ENCODE measurements at places on chromosomes 3 and 15. TPM values are rescaled to one million over a fixed set of nuclear protein-coding genes. Genes with fewer than 3 reads are reported as not detected.

DNA sequence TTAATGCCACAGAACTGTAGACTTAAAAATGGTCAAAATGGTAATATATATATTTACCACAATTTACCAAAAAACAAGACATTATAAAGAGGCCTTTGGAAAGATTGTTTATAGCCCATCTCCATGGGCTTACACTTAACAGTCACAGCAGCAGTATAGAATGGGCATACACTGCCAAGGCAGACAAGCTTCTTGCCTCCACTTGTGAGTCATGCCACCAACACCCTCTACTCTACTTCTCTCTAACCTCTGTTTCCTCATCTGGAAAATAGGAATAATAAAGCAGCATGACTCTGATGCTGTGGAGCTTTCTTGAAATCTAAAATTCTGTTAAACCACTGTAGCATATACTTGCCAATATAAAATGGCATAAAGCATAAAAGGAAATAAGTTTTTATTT lies 14.4 kb upstream of the GPR156 start:
- no peak overlapping the region for H3K4me3 ChIP-seq
- no peaks in the 10 kb centered on the region for H3K27me3 ChIP-seq
- no peaks in the 10 kb centered on the region for H3K4me1 ChIP-seq
- no peaks in the 10 kb centered on the region for H3K36me3 ChIP-seq
- H3K27ac ChIP-seq, result no peak overlapping the region

- no peak for DNase-seq
- H3K4me1 ChIP-seq, result peaks cover 44% of the 10 kb centered on the region
- H3K4me3 ChIP-seq, result peak overlapping the region; percentile 78
- peak overlapping the region; percentile 96 for H3K27ac ChIP-seq
Measured at GRCh38 chr3:135966271-135966961, 888 bp downstream of the PPP2R3A start.

DNA sequence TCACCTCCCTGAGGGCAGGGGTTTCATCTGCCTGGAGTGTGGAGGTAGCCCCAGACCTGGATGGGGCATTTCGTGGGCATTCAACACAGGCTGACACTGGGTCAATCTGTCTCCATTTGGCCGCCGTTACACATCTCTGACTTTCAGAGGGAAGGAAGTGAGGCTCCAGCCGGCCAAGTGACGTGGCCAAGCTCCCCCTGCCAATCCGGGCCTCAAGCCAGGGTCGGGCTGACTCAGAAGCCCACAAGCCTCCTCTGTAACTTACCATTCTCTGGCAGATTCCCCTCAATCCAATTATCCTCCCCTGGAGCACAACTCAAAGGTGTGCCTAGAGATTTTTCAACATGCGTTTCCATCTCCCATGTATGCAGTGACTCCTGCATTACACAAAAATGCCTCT lies 227.6 kb downstream of the KLF13 start:
- no peak overlapping the region for H3K27ac ChIP-seq
- no peaks in the 10 kb centered on the region for H3K36me3 ChIP-seq
- no peaks in the 10 kb centered on the region for H3K27me3 ChIP-seq

CAPN3 gene
- 10.4 TPM for total RNA-seq

- H3K4me1 ChIP-seq, result peaks cover 27% of the 10 kb centered on the region
- peak overlapping the region; percentile 46 for H3K27ac ChIP-seq
- peak overlapping the region; percentile 75 for H3K4me3 ChIP-seq
- H3K36me3 ChIP-seq, result peaks cover 2% of the 10 kb centered on the region
Measured at GRCh38 chr15:100919481-100920405, 586 bp downstream of the LRRK1 start.

- no peak overlapping the region for H3K27ac ChIP-seq
- no peaks in the 10 kb centered on the region for H3K27me3 ChIP-seq
- no peaks in the 10 kb centered on the region for H3K4me1 ChIP-seq
- no peak for DNase-seq
- H3K36me3 ChIP-seq, result peaks cover 8% of the 10 kb centered on the region
- H3K4me3 ChIP-seq, result no peak overlapping the region
Measured at GRCh38 chr3:45509038-45509767, 85.3 kb upstream of the LIMD1 start.

- H3K4me1 ChIP-seq, result no peaks in the 10 kb centered on the region
- H3K27ac ChIP-seq, result no peak overlapping the region
- H3K36me3 ChIP-seq, result no peaks in the 10 kb centered on the region
Measured at GRCh38 chr15:94367726-94368535, 136.6 kb downstream of the MCTP2 start.

GRCh38 chr3:38560284-38560683 lies 64.1 kb downstream of the EXOG start:
- peak; percentile 40 for DNase-seq
- H3K4me3 ChIP-seq, result no peak overlapping the region
- no peaks in the 10 kb centered on the region for H3K27me3 ChIP-seq

ALS2CL gene
- 3.9 TPM for total RNA-seq

PRKCD gene
- 11.1 TPM for total RNA-seq

PARP6 gene
- total RNA-seq, result 103 TPM
